ENCODE measurements at places on chromosomes 4 and X.
A peak's percentile ranks its signal among the peaks of the same experiment; 100 is the strongest.

DNA sequence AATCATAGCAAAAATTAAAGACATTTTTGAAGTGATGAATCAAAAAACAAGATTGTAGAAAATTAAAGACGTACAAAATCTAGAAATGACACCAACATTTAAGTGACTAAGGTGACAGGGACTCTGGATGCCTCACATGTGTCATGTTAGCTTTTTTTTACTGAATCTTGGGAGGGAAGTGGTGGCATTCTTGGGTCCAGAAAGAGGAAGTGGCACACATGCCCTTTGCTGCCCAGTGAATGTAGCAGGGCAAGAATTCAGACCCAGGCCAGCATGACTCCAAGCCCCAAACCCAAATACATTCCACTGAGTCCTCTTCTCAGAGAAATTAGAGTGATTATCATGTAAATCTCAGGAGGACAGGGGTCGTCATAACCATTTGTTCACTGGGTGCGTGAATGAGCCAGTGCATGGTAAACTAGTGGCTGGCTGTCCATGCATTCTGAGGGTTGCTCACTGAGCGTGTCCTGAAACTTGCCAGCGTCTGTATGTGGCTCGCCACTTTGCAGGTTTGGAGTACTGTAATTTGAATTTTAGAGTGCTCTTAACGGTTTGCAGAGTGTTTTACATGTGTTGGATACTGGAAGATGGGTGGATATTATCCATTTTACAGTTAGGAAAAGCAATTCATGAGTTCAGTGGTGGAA, 55.4 kb upstream of the TBC1D14 start:
- DNase-seq, result peak; percentile 35

- no peak for DNase-seq
Measured at GRCh38 chrX:110242371-110242770, 75.5 kb downstream of the AMMECR1 start.

DNA sequence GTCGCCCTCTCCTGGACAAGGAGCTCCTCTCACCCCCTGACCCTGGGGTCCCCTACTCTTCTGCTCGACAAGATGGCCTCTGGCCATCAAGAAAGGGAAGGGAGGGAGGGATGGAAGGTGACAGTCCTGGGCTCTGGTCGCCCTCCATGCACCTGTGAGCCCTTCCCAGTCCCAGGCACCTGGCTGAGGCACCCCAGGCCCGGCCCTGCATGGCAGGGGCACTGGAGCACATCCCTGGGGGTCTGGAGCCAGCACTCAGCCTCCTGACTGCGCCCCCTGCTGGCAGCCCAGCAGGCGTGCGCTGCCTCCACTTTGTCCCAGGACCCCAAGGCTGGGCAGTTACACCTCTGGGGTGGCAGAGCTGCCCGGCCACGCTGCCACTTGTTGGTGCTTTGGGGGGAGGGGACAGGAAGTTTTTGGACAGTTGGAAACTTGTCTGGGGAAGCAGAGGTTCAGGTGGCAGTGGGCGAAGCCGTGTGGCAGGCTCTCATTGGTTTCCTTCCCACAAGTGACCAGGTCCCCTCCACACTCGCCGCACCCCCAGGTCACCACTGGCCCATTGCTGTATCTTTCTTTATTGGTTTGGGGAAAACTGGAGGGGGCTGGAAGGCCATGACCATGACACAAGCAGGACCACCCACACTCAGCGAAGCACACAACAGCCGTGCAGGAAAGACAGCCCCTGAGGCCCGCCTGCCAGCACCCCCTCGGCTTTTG, 4.3 kb downstream of the PNCK start:
- DNase-seq, result no peak

DNA sequence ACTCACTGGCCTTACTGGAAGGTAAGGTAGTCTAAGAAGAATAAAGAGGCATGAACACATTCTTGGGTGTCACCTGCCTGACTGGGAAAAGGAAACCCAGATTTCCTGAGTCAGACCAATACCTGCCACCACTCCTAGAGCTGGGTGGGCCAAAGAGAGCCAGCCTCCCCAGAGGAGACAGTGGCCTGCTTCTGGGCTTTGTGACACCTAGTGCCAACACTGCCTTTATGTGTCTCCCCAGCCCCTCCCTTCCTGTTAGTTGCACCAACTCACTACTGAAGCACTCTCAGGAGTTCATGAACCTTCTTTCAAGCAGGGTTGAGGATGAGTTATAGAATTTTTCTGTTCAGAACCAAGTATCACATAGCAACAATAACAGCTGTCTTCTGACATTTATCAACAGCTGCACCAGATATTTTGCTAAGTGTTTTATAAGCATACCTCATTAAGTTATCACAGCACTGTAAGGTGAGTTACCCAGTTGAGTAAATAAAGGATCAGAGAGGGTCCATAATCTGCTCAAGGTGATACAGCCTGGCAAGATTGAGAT, 77.6 kb upstream of the ETNPPL start:
- DNase-seq, result no peak

DNA sequence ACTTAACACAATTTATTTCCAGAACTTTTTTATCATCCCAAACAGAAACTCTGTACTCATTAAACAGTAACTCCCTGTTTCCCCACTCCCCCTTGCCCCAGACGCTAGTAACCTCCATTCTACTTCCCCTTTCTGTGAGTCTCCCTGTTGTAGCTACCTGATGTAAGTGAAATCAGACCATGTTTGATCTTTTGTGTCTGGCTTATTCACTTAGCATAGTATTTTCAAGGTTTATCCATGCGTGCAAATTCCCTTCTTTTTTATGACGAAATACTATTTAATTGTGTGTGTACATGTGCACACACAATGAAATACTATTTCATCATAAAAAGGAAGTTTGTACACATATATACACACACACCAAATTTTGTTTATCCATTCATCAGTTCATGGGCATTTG, 5.2 kb downstream of the PKD2 start:
- DNase-seq, result no peak

GRCh38 chr4:184460499-184461285, 13.7 kb downstream of the IRF2 start:
- no peak for DNase-seq

DNA sequence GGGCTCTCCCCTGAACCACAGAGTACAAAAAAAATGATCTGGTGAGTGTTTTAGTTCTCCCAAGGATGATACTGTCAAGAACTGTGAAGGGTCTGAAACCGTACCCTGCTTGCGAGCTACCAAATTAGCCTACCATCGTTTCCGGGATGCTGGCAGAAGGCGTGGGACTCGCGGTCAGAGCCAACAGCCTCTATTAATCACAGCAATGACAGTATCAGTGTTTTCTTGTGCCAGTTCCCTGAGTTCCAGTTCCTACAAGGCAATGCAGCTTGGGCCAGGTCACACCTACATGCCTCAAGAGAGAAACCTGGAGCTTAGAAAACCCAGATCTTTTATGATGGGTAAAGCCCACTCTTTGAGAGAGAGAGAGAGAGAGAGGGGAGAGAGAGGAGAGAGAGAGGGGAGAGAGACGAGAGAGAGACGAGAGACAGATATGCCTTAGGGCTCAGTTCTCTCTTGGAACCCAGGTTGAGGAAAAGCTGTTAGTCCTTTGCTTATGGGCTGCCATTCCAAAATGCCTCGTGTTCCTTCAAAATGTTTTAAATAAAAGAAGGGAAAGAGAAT, 327.8 kb downstream of the ARHGAP10 start:
- DNase-seq, result no peak

GRCh38 chr4:1523907-1524636, 117.8 kb upstream of the NKX1-1 start:
- DNase-seq, result no peak

DNA sequence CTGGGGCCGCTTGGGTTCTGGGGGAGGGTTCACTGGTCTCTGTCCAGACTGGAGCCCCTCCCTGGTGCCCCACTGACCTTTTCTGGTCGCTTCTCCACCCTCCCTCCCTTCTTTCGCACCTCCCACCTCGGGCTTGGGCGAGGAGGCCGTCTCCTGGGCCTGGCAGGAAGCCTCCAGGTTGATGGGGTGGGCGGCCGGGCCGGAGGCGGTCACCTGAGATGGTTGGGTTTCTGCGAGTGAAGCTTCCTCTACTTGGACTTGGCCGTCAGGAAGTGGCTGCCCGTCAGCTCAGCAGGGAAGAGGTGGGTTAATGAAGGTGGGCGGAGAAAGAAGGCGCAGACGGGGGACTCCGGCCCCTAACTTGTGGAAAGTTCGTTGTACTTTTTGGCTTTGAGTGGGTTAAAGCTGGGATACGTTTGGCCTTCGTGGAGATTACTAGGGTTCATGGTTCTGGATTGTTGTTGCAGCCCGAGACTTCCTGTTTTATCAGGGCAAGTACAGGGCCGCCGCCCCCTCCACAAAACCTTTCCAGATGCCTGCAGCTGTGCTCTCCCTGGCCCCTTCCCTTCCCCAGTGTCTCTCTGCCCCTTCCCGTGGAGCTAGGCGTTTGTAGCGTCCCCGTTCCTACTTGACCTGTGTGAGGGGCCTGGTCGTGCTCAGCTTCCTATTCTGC, 1.2 kb downstream of the AKAP17A start:
- DNase-seq, result no peak

DNA sequence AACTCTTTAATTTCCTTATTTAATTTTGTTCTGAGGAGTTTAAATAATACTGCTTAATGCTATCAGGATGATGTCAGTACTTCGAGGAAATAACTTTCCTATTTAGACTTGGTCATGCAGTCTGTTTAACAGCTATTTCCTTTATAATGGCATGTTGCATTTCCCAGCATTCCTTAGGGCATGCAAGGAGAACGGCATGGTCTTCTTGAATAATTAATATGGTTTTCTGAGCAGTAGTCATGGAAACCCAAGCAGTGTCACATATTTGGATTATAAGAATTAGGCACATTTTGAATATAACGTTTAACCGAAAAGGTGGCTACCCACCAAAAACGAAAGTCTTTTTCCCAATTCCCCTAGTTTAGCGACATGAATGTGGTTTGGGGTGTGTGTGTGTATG, 76.0 kb downstream of the AFF2 start:
- DNase-seq, result no peak

DNA sequence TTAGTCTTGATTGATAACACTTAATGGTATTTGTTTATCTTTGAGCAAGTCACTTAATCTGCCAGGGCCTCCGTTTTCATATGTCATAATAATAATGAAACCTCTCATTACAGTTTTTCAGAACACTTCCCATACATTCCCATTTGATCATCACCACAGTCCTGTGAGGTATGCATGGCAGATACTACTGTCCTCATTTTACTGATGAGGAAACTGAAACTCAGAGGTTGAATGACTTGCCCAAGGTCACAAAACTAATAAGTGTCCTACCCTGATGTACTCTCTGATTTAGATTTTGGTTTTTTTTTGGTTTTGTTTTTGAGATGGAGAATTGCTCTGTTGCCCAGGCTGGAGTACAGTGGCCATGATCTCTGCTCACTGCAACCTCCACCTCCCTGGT, 25.7 kb downstream of the ZFX start:
- DNase-seq, result no peak

DNA sequence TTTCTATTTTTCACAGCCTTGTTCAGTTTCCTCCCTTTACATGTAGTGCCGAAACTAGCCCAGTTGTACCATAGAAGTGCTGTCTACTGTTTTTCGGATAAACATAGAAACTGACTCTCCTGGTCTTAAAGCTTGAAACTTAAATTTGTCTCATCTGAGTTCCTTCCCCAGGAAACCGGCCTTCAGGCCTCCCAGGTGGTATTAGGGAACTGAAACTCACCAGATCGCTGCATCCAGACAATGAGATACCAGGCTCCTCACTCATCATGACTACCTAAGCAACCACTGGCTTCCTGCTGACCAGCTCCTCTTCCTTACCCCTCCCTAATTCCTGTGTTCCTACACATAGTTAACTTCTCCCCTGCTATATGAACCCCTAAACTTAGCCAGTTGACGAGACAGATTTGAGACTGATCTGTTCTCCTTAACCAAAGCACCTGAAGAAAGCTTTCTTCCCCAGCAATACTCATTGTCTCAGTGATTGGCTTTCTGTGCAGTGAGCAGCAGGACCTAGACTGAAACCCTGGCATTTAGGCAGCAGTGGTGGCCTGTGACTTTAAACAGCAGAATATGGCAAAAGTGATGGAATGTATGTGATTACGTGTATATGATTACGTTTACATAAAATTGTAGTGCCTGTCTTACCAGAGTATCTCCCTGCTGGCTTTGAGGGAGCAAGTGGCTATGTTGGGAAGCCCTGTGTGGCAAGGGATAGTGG, 959.1 kb upstream of the LCORL start:
- no peak for DNase-seq

GRCh38 chr4:150371869-150372268, 210.1 kb upstream of the MAB21L2 start:
- no peak for DNase-seq

DNA sequence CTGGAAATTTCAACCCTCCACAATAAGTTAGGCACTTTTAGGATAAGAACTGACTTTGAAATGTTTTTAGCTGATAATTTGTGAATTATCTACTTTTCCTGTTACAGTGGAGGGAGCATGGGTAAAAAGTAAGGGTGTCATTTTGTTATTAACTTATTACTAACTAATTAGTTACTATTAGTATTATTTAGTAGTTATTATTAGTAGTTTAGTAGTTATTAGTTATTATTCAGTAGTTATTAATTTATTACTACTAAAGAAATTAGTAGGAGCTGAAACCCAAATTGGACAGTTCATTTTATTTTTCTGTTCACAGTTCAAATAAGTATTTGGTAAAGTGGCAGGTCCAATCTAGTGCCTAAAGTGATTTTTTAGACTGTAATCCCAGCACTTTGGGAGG, 5.4 kb downstream of the ADH1A start:
- no peak for DNase-seq

GRCh38 chr4:155629956-155630355, 36.7 kb upstream of the GUCY1A1 start:
- no peak for DNase-seq

DNA sequence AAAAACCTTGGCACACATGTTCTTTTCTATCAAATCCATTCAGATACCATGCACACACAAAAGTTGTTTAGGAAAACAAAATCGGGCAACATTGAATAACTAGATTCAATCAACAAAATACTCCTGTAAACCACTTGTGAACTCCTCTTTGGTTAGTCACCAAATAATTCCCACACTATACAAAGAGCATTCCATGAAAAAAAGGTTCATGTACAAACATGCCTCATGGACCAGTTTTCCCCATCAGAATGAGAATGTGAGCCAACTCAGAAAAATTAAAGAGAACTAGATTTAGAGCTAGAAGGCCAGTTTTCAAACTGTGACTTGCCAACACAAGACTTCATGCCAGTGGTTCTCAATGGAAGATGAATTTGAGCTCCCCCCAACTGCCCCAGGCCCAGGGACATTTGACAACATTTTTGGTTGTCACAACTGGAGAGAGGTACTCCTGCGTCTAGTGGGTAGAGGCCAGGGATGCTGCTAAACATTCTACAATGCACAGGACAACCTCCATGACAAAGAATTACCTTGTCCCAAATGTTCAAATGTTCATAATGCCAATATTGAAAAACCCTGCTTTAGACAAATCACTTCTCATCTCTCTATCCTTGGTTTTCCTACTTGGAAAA, 55.4 kb downstream of the GPC3 start:
- no peak for DNase-seq

DNA sequence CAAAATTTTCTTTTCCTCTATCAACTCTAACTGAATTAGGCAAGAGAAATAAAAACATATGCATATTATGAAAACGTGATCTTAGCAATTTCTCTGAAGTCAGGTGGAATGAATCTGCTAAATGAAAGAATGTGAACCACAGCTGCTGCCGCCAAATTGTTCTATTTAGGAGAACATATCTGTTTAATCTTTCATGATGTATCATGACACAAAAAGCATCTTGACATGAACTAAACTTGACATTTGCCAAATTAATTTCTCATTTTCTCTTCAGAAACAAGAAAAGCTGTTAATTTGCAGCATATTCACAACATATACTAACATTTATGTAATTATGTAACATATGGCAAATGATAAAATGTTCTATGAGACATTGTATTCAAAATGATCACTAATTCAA, 1237.9 kb downstream of the TECRL start:
- no peak for DNase-seq

Measured in NCI-H187 (cell line).